NCI-H2081 treated with DMSO at 0.1 percent for 48 hours (cell line): ENCODE measurements at places on chromosomes 13 and 19.

GRCh38 chr13:50125304-50125553 is 110.0 kb downstream of the KCNRG start:
- DNase-seq: no peak

- no peak for DNase-seq
Observed at GRCh38 chr19:37986048-37986750, 79.2 kb downstream of the SIPA1L3 start.

DNA sequence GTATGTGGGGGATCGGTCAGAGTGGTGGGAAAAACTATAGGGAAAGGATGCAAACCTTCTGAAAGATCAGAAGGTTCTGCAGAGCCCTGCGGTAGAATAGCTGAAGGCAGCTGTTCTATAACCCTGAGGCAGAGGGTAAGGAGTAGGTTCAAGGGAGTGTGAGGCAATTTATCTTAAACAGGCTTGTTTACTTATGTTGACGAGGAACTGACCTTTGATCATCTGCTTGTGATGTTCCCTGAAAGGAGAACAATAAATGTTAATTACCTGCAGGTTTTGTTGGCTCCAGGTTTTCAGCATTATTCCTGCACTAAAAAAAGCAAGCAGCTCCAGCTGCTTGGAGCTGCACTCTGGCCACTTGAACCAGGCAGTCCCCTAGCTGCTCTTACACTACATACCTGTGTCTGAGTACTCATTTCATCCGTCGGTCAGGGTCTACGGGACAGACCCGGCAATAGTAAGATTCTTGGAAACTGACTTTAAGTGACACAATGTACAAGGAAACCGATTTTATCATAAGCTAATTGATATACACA is 202.1 kb downstream of the TBC1D4 start:
- DNase-seq: no peak

- DNase-seq: no peak
Observed at GRCh38 chr13:25300861-25301346, 521 bp upstream of the NUP58 start.

DNA sequence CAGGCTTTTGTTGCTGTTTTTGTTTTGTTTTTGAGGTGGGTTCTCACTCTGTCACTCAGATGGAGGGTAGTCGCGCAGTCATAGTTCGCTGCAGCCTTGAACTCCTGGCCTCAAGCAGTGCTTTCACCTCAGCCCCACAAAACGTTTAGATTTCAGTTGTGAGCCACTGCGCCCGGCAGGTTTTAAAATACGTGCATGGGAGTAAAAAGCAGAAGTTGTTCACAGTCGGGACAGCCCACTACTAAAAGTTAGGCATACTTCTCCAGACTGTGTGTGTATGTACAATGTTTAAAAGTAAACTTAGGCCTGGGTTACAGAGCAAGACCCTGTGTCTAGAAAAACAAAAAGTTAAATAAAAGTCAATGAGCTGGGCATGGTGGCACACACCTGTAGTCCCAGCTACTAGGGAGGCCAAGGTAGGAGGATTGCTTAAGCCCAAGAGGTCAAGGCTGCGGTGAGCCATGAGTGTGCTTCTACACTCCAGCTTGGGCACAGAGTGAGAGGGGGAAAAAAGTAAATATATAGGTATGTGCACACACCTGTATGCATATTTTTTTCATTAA is 6.1 kb downstream of the SAFB start:
- DNase-seq: no peak

- no peak for DNase-seq
Observed at GRCh38 chr13:27054760-27055159, 116.9 kb downstream of the USP12 start.

GRCh38 chr13:113582841-113583631 is 1.5 kb upstream of the TFDP1 start:
- DNase-seq: no peak

DNA sequence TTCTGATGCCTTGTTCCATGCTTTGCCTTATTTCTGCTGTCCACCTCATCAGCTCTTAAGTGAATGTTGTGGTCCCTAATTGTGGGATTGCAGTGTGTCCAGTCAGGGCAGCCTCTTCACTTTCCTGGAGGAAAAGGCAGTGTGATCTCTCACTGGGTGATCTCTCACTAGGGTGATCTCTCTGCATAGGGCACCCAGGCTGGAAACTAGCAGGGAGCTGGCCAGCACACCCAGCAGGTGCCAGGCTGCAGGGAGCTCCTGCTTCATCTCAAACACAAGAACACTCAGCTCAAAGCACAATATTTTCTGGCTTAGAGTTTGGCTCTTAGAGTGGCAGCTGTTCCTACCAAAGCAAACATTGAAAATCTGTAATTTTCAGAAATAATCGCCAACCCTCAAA is 36.5 kb upstream of the TSHZ3 start:
- no peak for DNase-seq

DNA sequence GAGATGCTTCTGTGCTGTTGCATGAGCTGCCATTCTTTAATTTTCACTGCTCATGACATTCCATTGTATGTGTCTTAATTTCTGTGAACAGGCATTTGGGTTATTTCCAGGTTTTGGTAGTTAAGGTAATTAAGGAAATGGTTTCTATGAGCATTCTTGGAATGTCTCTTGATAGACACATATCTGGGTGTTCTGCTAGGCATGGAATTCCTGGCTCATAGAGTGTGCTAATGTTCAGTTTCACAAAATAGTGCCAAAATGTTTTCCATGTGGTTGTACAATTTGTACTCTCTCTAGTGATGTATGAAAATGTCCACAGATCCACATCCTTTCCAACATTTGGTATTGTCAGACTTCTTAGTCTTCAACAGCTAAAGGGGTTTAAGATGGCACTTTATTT is 680.9 kb upstream of the SGCG start:
- no peak for DNase-seq

DNA sequence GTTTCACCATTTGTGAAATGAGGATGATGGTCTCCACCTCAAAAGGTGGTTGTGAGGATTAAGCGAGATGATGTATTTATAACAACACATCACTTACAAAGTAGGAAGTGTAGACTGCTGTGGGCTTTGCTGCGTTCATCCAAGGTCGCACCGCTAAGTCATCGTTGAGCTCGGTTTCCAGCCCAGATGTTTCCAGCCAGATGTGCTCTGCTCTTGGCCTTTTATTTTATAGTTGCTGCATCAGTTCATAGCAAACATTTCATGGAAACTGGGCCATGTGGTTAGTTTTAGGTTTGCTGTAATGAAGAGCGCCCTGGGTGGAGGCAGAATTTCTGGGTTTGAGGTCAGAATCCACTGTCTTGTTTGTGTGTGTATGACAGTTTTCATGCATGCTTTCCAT is 76.5 kb upstream of the RNF113B start:
- DNase-seq: no peak

DNA sequence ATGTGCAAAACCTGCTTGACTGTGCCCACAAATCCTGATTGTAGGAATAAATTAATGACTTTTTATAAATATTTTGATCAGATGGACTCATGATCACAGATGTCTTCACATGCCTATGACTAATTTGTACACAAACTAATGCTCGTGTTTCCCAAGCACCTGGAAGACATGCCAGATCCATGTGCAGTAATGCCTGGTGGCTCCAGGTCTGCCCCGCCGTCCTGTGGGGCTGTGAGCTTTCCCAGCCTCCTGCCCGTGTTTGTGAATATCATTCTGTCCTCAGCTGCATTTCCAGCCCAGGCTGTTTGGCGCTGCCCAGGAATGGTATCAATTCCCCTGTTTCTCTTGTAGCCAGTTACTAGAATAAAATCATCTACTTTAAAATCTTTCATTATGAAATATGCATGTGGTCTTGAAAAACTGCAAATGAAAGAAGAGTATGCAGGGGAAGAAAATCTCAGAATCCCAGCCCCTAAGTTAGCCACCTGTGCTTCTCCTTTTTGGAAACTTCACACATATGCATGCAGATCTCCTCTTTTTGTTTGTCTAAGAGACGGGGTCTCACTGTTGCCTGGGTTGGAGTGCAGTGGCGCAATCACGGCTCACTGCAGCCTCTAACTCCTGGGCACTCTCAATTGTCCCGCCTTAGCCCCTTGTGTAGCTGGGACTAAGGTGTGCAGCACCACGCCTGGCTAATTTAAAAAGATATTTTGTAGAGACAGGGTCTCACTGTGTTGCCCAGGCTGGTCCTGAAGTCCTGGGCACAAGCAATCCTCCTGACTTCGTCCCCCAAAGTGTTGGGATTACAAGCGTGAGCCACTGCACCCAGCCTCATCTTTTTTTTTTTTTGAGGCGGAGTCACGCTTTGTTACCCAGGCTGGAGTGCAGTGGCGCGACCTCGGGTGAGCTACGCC is 6.2 kb downstream of the RPL28 start:
- no peak for DNase-seq

DNA sequence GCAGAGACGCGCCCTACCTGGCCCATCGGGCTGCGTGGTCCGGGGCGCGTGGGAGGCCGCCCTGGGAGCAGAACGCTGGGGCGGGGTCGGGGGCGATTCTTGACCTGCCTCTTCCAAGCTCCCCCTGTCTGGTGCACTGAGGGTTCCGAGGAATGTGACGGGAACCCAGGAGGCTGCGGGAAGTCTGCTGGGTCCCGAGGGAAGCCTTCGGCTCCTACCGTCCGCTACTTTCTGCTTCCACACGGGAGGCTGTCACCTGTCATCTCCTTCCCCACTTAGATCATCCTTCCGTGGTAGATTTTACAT is 781 bp upstream of the SPRYD7 start:
- DNase-seq: no peak

- no peak for DNase-seq
Observed at GRCh38 chr19:18777301-18778075, 13.6 kb downstream of the COMP start.

DNA sequence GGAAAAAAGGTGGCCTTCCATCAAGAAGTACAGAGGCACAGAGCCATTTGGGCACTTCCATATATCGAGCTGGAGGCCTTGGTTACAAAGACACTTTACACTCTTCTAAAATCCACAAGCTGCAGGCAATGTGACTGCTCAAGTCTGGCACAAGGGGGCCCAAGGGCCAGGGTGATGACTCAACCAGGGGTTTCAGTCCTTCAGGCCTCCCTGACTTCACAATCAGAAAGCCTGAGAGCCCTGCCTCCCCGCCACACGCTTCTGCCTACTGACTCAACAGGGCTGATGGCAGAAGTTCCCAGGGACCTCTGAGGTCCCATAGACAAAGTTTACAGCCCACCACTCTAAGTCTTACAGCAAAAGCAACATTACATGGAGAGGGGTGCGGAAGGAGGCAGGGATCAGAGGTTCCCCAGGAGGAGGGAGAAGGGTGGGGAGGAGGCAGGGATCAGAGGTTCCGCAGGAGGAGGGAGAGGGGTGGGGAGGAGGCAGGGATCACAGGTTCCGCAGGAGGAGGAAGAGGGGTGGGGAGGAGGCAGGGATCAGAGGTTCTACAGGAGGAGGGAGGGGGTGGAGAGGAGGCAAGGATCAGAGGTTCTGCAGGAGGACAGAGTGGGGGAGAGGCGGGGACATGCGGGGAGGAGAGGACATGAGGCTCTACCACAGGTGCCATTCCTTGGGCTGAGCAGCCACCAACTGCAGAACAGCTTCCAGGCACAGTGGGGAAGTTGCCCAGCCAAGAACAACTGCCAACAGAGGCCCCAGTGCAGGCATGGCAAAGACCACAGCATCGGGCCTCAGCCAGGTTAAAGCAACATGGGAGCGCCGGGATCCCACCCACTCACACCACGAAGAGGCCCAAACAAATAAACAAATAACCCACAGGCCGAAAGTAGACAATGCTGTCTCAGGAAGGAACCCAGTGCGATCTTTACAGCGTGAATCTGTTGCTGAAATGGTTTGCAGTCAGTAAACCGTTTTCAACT is 52.0 kb downstream of the SLC7A1 start:
- DNase-seq: no peak

DNA sequence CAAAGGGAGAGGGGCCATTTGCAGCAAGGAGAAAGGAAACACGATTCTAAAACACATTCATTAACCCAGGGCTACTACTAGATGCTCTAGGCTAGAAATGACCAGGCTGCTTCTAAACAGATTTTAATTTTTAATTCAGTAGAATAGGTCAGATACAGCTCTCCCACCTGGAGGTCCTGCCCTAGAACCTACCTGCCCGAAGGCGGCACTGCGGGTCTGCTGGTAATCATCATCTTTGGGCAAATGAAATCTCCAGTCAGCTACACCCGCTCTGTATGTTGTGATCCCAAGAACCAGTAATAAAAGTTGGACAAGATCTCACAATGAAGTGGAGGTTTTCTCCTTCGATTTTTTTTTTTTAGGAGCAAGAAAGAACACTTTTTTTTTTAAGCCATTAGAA is 345.3 kb downstream of the ENOX1 start:
- no peak for DNase-seq

- DNase-seq: no peak
Observed at GRCh38 chr19:373391-374182, 29.0 kb upstream of the MIER2 start.

DNA sequence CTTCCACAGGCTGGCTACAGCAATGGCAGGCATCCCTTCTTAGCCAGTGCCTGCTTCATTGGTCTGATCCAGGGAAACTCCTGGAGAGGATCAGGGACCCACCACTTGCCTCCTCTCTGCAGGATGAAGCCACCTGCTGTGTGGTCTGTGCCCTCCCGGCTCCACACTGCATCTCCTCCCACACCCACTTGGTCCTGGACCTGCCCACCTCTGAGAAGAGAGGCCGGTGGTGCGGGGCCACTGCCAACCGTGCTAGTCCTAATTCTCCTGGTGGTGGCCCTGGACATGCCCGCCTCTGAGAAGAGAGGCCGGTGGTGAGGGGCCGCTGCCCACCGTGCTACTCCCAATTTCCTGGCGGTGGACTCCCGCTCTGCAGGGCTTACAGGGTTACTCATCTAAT is 98.8 kb downstream of the COL4A1 start:
- no peak for DNase-seq

DNA sequence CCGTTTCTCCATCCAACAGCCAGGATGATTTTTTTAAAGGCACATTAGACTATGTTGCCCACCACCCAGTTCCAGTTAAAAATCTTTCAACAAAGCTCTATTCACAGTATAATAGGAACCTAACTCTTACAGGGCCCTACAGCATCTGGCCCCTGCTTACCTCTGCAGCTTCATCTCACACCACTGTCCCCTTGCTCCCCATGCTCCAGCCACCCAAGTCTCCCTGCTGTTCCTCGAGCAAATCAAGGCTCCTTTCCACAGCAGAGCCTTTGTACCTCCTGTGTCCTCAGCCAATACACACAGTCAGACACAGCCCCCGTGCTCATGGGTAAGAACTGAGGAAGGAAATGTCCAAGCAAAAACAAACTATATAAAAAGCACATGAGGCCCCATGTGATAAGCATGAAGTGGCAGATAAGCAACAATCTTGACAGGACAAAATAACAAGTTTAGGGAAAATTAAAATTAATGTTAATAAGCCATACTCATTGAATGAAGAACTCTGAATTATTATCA is 67.5 kb downstream of the TSC22D1 start:
- DNase-seq: no peak
